ENCODE measurements at places on chromosomes 13 and 19. TPM values are rescaled to one million over a fixed set of nuclear protein-coding genes. Genes with fewer than 3 reads are reported as not detected.
A peak's percentile ranks its signal among the peaks of the same experiment; 100 is the strongest.

Gene RNF225
- total RNA-seq: 0.38 TPM

- no peak overlapping the region for H3K27ac ChIP-seq
- H3K4me1 ChIP-seq: peaks cover 14% of the 10 kb centered on the region
- H3K4me3 ChIP-seq: no peak overlapping the region
- no peaks in the 10 kb centered on the region for H3K27me3 ChIP-seq
- no peak for DNase-seq
Measured at GRCh38 chr13:49840266-49840665, 47.8 kb upstream of the KPNA3 start.

- no peaks in the 10 kb centered on the region for H3K36me3 ChIP-seq
- no peaks in the 10 kb centered on the region for H3K4me1 ChIP-seq
- H3K27me3 ChIP-seq: no peaks in the 10 kb centered on the region
- no peak overlapping the region for H3K4me3 ChIP-seq
Measured at GRCh38 chr19:38538793-38539528, 78.8 kb downstream of the MAP4K1 start.

GRCh38 chr19:58395979-58396627 lies 647 bp downstream of the RNF225 start:
- DNase-seq: peak; percentile 78
- H3K36me3 ChIP-seq: peaks cover 39% of the 10 kb centered on the region
- H3K27ac ChIP-seq: no peak overlapping the region
- no peaks in the 10 kb centered on the region for H3K27me3 ChIP-seq
- peaks cover 6% of the 10 kb centered on the region for H3K4me1 ChIP-seq

Gene KIR2DL3
- not detected for total RNA-seq

Gene FFAR3
- total RNA-seq: not detected

DNA sequence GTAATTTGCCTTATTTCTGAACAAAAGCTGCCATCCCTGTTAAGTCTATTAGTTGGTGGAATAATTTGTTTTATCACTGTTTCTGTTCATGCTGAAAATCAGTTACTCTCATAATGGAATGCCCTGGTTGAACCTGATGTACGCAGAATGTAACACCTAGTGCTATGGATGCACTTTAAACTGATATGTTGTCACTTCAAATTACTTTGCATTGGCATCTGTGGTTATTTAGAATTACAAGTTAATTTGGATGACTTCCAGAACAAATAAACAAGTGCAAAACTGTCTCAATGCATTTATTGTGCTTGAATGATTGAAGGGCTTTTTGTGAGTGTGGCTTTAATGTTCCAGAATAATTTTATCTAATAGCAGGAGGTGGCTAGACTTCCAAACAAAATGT lies 368.2 kb upstream of the SLITRK5 start:
- H3K4me1 ChIP-seq: no peaks in the 10 kb centered on the region
- no peak overlapping the region for H3K27ac ChIP-seq
- no peaks in the 10 kb centered on the region for H3K36me3 ChIP-seq
- no peak overlapping the region for H3K4me3 ChIP-seq
- DNase-seq: no peak

Gene CEACAM3
- total RNA-seq: not detected

- no peak overlapping the region for H3K27ac ChIP-seq
- H3K36me3 ChIP-seq: no peaks in the 10 kb centered on the region
- H3K4me3 ChIP-seq: no peak overlapping the region
- H3K27me3 ChIP-seq: no peaks in the 10 kb centered on the region
- H3K4me1 ChIP-seq: no peaks in the 10 kb centered on the region
Measured at GRCh38 chr13:42396901-42397655, 125.1 kb downstream of the AKAP11 start.

DNA sequence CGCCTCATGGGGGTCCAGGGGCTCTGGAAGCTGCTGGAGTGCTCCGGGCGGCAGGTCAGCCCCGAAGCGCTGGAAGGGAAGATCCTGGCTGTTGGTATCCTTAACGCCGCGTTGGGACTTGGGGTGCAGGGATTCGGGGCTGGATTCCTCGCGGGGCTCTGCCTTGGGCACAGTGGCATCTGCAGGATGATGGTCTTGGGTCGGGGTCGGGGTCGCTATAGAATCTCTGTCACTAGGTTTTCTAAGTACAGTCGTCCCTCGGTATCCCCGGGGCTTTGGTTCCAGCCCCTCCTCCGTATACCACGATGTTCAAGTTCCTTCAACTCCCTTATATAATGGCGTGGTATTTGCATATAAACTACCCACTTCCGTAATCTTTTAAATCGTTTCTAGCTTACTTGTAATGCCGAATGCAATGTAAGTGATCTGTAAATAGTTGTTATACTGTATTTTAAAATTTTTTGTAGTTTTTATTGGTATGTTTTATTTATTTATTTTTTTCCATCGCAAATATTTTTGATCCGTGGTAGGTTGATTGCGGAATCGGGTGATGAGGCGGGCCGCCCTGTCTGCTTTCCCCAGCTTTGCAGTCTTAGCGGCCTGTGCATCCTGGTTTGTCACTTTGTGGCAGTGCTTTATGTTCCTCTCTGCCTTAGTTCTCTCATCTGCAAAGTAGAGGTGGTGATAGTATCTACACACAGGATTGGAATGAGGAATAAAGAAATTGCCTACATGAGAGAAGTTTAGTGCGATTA lies 606 bp downstream of the ERCC5 start:
- peak; percentile 53 for DNase-seq
- H3K27ac ChIP-seq: peak overlapping the region; percentile 94
- no peaks in the 10 kb centered on the region for H3K4me1 ChIP-seq
- no peaks in the 10 kb centered on the region for H3K36me3 ChIP-seq

DNA sequence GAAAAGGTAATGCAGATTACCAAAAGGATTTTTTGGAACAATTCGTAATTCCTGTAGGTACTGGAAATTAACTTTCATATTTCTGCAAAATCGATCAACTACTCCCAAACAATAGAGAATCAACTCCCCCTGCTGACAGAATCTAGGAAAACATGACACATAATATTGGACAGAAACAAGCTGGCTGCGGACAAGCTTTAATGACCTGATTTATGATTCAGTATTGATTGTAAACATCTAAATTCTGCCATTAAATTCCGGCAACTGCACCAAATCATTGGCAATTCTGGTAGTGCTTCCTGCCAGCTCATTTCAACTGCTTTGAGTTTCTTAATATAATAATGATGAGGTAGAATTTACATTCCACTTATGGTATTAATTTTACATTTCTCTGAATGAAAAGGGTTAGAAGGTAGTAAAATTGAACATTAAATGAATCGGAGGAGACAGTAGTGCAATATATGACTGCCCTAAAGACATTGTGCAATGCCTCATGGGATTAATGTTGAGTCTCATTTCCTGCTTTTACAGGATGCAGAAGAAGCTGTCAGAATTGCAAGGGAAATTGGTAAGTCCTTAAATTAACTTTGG lies 146.5 kb downstream of the PCCA start:
- no peaks in the 10 kb centered on the region for H3K27me3 ChIP-seq
- no peak for DNase-seq
- H3K4me3 ChIP-seq: peak overlapping the region; percentile 61

All from endodermal cell (in vitro differentiated cells).